Anterior cingulate cortex (tissue), 58 donors: ENCODE measurements at places on chromosomes 16 and 17.

DNA sequence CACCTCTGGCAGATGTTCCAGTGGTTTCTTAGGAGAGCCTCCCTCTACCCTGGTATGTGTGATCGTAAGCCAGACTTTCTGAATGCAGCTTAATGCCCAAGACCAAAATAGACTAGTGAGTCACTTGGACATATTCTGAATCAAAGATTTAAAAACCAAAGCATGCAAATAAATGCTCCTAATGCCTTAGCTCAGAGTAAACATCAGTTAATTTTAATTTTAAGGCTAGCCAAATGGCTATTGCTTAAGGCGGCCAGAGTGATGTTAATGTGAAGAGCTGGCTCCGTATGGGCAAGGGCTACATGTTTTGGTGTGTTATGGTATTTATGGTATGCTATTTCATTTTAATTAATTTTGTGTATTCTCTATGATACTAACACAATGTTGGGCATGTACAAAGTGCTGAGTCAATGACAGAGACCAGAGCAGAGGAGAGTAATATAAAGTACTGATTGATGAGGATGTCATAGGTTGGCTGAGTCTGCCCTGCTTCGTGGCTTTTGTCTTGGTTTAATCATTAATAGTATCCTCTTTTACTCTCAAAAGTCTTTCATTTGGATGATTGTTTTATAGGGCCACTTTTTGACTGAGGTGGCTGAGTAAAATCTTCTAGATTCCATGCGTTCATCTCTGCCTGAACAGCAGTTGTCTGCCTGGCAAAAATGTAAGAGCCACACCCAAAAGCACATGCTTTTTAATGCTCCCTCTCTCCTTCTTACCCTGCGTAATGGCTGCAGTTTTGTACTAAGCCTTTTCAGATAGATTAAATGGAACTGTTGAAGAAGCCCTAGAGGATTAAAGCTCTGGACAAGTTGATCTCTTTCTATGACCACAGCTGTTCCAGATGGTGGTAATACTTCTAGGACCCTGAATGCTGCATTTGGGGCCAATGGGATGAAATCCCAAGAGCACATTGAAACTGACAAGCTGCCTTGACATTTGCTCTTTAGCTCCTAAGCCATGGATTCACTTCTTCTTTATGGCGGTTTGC is 59.6 kb downstream of the MAP2K6 start:
- no peak for DNase-seq

DNA sequence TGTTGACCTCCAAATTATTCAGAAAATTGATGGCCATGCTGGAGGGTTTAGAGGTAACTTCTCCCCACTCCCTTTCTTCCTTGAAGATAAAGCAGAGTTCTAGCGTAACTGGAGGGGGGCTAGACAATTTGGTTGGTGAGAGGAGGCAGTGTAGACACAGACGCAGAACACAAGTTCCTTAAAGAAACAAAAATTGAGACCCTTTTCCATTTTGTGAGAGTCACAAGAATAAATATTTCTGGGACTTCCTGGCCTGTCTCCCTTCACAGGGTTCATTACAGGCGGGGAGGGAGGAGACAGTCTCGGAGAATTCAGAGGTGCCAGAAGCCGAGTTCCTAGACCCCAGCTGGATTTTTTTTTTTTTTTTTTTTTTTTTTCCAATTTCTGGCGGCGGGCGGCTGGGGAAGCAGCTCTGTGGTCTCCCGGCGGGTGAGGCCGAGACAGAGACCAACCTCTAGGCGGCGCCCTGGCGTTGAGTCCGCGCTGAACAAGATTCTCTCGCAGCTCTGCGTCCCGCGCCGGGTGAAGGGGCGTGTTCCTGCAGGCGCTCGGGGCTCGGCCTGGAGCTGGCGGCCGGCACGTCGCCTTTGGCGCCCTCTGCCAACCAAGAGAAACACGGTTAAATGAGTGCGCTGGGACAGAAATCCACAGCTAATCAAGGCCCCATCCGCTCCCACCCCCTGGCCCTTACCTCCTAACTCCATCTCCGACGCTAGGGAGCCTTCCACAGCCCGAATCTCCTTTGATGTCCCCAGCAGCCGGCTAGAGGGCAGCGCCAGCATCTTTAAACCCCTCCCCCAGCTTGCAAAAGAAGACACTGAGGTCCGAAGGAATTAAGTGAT is 10.2 kb upstream of the HOXB9 start:
- peak; percentile 13 for DNase-seq

DNA sequence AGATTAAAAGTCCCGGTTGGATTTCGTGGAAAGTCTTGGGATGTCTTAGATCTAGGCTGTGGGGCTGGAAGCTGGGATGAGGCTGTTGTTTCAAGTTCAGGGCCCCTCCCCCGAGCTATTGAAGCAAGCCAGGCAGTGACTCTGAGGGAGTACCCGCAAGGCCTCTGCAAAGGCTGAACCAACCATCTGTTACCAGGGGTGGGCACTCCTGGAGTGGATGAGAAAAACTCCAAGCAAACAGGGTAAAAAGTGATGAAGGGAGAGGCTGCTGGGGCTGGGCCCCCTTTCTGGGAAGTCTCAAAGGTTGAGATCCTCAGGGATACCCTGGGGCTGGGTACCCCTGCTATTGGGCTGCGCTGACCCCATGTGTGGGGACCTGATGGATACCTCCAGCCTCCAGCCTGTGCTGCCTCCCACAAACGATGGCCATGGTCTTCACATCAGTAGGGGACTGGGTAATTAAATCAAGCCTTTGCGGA is 82.4 kb upstream of the KIFC3 start:
- no peak for DNase-seq

GRCh38 chr16:12059216-12059769 is 82.8 kb downstream of the SNX29 start:
- no peak for DNase-seq

DNA sequence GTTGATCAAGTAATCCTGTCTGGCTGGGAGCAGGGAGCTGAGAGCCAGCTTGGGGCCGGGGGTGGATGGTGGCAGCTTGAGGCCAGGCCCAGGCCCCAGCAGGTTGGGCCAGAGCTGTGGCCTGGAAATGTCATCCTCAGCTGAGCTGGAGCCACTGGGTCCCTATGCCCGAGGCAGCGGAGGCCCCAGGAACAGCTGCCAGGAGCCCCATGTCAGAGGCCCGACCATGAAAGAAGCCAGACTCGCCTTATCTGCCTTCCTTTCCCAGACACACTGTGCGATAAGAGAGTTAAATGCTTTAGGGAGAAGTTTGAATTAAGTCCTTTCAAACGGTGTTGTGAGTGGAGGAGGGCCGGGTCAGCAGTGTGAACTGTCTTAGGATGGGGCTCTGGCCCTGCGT is 3.5 kb downstream of the SMTNL2 start:
- DNase-seq = no peak

DNA sequence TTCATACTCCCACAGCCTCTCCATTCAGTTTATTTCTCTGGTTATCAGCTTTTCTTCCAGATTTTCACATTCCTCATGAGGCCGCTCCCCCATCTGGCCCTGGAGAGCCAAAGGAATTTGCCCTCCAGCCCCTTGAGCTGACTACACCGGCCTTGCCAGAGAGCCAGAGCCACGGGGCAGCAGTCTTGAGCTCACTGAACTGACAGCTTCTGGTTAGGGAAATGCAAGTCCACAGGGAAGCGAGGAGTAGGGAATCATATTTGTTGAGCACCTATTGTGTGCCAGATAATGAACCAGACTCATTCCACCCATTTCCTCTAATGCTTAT is 102.4 kb downstream of the ABCC12 start:
- DNase-seq = no peak

DNA sequence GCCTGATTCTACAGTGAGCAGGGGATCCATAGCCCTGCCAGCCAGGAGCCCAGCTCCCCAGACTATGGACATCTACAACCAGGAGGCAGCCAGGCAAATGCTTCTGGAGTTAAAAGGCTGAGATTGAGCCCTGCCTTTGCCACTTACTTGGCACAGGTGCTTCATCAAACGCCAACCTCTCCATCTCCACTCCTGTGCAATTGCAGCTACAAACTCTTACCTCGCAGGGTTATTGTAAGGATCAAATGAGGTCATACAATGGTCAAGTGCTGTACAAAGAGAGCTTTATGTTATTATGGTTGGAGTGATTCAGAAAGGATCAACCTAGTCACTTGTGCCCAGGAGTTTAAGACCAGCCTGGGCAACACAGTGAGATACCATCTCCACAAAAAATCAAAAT is 9.8 kb upstream of the MYO18A start:
- DNase-seq = no peak

GRCh38 chr16:60151987-60152386 is 1417.9 kb upstream of the GOT2 start:
- DNase-seq = no peak

DNA sequence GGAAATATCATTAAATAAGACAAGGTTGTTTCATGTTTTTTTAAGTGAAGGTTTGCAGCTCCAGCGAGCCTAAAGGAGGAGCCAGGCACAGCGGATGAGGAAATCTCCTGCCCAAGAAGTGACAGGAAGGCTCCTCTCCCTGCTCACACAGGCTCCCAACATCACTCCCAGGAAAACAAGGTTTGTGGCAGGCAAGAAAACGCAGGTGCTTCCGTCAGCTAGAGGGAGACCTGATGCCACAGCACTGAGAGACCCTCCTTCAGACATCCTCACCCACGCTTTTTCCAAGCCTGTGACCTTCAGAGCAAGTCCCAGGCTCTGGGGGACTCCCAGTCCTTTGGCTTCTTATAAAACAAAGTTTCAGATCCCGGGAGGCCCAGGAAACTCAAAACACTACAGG is 89.7 kb downstream of the ZNF423 start:
- no peak for DNase-seq

- DNase-seq = no peak
These were observed 100.0 kb downstream of the METRNL start for GRCh38 chr17:83179374-83179773.

DNA sequence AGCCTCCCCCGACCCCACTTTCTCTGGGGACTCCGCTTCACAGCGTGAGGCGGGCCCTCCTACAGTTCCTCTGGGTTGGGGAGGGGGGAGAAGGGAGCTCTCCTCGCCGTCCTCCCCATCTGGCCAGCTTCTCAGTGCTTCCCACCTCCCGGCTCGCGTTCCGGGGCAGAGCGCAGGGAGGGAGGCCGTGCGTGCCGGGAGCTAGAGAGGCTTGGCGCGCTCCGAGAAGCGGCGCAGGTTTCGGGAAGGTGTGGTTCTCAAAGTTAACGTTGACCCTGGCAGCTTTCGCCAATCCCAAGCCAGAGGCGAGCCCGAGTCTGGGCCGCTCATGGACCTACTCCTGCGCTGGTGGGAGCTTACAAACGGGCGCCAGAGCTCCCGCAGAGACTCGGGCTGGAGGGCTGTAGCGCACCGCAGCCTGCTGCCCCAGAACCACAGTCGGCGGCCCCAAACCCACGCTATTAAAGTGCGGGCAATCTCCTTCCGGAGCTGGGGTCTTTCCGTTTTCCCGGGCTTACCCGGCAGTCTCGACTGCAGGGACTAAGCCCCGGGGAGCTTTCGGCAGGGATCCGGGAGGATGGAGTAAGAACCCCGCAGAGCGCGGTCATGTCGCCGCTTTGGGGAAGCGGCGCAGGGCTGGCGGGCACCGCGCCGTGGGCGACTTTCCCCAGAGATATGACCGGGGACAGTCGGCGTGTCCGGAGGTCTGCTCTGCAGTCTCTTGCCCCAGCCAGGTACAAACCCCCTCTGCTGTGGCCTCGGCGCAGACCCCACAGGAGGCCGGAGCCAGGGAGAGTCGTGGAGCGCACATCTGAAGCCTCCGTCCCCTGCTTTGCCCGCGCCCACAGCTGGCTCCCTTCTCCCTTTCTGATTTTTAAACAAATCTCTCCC is 787 bp downstream of the CDH11 start:
- peak; percentile 56 for DNase-seq

DNA sequence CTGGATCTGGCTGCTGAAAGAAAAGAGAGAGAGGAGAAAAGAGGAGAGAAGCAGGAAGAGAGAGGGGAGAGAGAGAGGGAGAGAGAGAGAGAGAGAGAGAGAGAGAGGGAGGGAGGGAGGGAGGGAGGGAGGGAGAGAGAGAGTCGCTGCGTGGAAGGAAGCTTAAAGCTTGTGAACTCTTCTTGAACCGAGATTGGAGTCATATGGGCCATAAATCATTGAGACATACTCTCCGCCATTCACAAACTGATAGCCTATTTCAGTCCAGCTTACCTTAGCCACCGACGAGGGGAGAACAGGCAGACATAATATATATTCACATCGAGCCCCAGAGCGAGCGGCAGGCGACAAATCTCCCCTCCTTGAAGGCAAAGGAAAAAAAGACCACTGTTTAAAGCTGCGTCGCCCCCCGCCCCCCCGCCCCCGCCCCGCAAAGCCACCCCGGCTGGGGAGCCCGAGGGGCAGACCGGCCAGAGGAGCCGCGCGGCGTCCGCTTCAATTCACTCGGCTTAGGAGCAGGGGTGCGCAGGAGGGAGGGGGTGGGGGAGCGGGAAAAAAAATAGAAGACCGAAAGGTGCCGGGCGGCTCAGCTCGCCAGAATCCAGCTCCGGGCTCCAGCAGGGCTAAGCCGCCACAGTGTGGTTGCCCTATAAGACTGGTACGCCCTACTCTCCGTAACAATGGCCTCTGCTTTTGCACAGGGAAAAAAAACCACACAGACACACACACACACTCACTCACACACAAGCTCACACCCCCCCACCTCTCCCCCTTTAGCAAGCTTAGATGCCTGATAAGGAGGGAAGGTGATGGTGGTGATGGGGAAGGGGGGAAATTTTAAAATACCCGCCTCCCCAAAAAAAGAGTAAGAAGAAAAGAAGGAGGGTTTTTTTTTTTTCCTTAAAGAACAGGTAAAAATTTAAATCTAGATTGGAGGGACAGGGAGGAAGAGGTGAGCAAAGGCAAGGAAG is 10.6 kb upstream of the HOXB2 start:
- no peak for DNase-seq

DNA sequence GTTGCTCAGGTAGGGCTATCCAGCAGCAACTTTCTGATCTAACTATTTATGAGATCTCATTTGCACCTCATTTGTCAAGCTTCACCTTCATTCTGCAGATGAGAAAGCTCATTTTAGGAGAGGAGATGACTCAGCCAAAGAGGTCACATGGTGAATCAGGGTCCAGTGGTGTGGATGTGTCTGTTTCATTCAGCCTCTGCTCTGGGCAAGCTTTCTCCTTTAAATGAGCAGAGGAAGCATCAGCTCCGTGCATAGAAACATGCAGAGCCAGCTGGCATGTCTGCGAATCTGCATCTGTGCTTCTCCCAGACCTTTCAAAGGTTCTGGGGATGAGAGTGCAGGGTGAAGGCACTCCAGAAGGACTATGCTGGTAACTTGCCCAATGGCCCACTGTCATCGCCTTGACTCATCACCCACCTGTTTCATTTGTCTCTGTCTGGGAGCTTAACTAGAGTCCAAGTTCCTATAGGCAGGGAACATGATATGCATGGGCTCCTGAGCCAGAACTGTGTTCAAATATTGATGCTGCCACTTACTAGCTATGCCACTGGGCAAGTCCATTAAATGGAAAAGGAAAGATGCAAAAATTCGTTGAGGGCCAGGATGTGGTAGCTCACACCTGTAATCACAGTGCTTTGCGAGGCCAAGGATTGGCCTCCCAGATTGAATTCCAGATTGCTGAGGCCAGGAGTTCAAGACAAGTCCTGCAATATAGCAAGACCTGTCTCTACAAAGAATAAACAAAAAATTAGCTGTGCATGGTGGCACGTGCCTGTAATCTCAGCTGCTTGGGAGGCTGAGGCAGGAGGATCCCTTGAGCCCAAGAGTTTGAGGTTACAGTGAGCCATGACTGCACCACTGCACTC is 67.1 kb upstream of the NLK start:
- DNase-seq = no peak

GRCh38 chr16:11361701-11362451 is 16.6 kb downstream of the RMI2 start:
- DNase-seq = no peak

GRCh38 chr17:38671939-38672720 is 2.6 kb downstream of the EPOP start:
- DNase-seq = no peak
